Activated T-helper 2 cell treated with anti-CD3 and anti-CD28 coated beads, Interferon-gamma antibody, Interleukin-2, Interleukin-4, amounts not matched to agents 10 μg/mL and 5 μg/mL and 100 μg/mL, durations not matched to agents 14 hours and 24 hours and 36 hours (primary cell): ENCODE measurements at places on chromosomes 6 and 20. TPM values are rescaled to one million over a fixed set of nuclear protein-coding genes. Genes with fewer than 3 reads are reported as not detected.

DNA sequence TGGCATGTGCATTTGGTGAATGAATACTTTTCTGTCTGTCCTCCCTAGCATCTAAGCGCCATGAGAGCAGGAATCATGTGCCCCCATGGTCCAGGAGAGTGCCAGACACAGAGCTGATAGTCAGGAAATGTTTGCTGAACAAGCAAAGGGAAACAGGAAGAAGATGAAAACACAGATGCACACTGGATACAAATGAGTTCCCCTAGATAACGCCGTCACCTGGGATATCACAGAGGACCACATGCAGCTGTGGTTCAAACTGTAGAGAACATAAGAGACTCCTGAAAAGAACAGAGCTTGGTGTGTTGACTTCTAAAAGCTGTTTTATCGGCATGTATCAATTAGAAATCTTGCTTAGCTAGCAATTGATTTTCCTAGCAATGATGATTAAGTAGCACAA lies 293.7 kb downstream of the BTBD3 start:
- no peak for DNase-seq

- peak; percentile 29 for DNase-seq
Observed at GRCh38 chr6:150987371-150987828, 121.9 kb downstream of the MTHFD1L start.

Gene OR2B3
- total RNA-seq, result not detected in 2 replicates

Gene HCK
- not detected in 2 replicates for total RNA-seq
